Pulmonary artery endothelial cell (primary cell): ENCODE measurements at places on chromosomes 1 and 21. TPM values are rescaled to one million over a fixed set of nuclear protein-coding genes. Genes with fewer than 3 reads are reported as not detected.

DNA sequence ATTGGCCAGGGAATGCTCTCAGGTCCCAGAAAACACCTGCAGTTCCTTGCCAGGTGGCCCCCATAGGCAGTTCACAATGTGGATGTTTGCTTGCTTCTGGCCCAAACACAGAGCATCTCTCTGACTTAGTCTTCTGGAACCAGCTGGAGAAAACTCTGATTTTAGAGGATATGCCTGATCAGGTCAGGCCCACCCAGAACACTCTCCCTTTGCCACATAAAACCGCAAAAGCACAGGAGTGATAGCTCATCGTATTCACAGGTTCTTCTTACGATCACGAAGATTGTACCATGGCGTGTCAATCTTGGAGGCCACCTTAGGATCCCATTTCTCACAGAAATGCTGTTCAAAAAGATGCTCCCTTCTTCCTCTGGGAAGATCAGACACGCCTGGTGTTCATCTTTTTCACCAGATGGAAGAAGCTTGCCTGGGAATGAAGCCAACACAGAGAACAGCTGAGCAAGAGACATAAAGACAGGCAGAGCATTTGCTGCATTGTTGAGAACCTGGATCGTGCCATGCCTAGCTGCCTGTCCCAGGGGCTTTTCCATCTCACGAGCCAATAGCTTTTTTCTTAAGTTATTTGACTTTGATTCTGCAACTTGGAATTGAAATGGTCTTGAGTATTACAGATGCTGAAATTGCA lies 11.6 kb upstream of the CD247 start:
- no peak for DNase-seq

GRCh38 chr21:15001113-15001512 lies 63.7 kb downstream of the NRIP1 start:
- no peak for DNase-seq

DNA sequence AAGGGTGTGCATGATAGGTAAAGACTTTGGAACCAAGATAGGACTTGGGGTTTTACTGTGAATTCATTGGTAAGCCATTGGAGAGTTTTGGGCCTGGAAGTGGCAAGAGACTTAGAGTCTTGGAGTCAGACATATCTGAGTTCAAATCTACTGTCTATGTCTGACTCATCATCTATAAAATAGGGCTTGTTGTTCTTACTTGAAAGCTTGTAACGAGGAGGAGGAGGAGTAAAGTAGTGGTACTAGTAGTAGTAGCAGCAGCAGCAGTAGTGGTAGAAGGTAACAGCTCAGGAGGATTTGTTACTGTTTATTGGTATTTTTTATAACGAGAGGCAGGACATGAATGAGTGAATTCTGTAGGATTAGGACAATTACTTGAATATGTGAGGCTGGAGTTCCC lies 62.7 kb downstream of the CACHD1 start:
- no peak for DNase-seq

DNA sequence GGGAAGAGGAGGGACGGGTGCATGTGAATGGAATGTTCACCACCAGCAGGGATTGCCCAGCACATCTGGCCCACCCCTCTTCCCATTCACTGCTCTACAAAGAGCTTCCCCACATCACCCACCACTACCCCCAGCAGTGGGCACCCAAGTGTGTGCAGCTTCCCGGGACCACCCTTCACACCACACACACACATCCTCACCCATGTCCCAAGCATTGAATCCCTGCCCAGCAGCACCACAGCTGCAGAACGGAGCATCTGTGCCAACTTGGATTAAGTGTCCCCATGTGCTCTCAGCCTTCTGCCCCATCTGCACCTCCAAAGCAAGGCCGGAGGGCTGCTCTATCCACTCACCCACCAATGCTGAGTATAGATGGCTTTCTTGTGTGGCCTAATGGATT lies 141.4 kb downstream of the PSMG1 start:
- no peak for DNase-seq

GRCh38 chr1:67307251-67308060 lies at the start of gene IL12RB2:
Gene IL12RB2 (plus strand): TSS chr1:67307873. CDS start chr1:67320369, 12,496 bp downstream.
- DNase-seq: no peak

GRCh38 chr1:107016376-107016978 lies 40.0 kb upstream of the PRMT6 start:
- no peak for DNase-seq

- no peak for DNase-seq
Measured at GRCh38 chr1:45490121-45490625, 790 bp downstream of the TESK2 start.

DNA sequence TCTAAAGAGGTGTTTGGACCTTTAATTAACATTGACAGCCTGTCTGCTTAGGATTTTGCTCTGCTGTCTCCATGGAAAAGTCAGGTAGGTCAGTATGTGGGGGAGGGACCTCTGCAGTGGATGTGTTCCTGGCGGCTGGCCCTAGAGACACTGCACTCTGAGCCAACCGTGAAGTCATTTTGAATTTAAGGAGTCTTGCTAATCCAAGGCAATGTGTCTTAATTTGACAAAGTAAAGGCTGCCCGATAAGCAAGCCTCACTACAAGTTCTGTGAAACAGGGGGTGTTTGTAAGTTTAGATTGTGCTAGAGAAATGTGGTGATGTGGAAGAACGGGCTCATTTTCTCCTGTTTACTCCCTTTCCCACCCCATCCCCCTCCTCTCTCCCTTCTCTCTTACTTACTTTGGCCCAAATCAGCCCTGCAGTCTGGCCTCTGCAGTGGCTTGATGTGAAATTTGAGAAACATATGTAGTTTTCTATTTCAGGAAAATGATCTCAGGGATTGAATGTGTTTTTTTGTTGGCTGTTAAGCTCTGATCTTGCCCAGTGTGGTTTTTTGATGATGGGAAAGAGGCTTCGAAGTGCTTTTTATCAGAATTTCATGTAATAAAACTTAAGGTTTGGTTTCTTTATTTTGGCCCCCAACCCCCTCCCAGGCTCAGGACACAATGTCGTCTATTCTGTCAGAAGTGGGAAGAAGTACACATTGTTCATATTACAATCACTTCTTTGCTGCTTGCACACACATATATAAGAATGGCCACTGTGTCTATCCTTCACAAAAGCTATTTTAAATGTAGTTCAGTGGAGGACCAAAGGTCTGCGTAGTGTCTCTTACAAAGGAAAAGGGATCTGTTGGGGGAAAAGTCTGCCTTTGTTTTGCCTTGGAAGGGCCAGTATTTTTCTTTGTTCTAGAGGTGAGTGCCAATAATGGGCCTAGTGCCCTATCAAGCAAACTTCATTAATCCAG lies 96.6 kb downstream of the FGGY start:
- DNase-seq: no peak

GRCh38 chr1:169886931-169887330 lies 6.8 kb downstream of the SCYL3 start:
- DNase-seq: no peak

GRCh38 chr21:45010860-45011259 lies 63.5 kb upstream of the ADARB1 start:
- DNase-seq: no peak

GRCh38 chr1:205715628-205716027 lies 34.4 kb downstream of the NUCKS1 start:
- DNase-seq: no peak

GRCh38 chr1:203353486-203353885 lies 2.6 kb upstream of the FMOD start:
- no peak for DNase-seq

GRCh38 chr1:172480431-172480830 lies 36.6 kb upstream of the PIGC start:
- DNase-seq: no peak

- DNase-seq: no peak
Measured at GRCh38 chr1:84585803-84586202, 11.6 kb upstream of the CTBS start.

DNA sequence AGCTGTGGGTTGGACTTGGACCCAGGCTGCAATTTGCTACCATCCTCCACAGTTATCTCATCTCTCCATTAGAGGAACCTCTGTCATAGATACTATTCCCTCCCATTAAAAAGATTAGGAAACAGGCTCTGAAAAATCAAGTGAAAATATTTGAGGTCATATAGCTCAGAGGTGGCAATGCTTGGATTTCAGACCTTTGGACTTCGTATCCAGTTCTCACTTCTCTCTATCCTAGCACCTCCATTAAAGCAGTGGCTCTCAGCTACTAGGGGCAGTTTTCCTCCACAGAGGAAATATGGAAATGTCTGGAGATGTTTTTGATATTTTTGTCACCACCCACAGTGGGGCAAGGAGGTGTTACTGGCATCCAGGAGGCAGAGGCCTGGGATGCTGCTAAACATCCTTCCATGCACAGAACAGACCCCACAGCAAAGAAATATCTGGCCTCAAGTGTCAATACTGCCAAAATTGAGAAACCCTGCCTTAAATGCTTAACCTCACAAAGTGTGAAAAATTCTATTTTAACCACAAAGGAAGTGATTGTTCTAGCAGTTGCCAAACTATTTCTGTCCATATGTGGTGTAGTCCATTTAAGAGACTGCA lies 54.1 kb downstream of the C8A start:
- no peak for DNase-seq

The S100A1 gene
- total RNA-seq: not detected in 2 replicates

The CDC20 gene
- 69.2 and 189 TPM in 2 replicates for total RNA-seq

The PRDM16 gene
- 0.13 and 0.35 TPM in 2 replicates for total RNA-seq

The ZZZ3 gene
- total RNA-seq: 62.9 and 83.0 TPM in 2 replicates

The LRRC42 gene
- total RNA-seq: 23.4 and 25.3 TPM in 2 replicates

The VWA5B1 gene
- not detected in 2 replicates for total RNA-seq

The KCNT2 gene
- 0.53 and 2.5 TPM in 2 replicates for total RNA-seq

The TMEM51 gene
- total RNA-seq: 6.1 and 6.4 TPM in 2 replicates
